Umbilical cord (tissue), 2 donors: ENCODE measurements at places on chromosomes 2 and 18.
A peak's percentile ranks its signal among the peaks of the same experiment; 100 is the strongest.

- DNase-seq = peak; percentile 77
Measured at GRCh38 chr2:64453770-64454385, at the start of gene LGALSL. Gene LGALSL (plus strand): TSS chr2:64454162. CDS start chr2:64454546, 384 bp downstream.

- DNase-seq = no peak
Measured at GRCh38 chr2:228094377-228094921, 87.0 kb downstream of the SPHKAP start.

DNA sequence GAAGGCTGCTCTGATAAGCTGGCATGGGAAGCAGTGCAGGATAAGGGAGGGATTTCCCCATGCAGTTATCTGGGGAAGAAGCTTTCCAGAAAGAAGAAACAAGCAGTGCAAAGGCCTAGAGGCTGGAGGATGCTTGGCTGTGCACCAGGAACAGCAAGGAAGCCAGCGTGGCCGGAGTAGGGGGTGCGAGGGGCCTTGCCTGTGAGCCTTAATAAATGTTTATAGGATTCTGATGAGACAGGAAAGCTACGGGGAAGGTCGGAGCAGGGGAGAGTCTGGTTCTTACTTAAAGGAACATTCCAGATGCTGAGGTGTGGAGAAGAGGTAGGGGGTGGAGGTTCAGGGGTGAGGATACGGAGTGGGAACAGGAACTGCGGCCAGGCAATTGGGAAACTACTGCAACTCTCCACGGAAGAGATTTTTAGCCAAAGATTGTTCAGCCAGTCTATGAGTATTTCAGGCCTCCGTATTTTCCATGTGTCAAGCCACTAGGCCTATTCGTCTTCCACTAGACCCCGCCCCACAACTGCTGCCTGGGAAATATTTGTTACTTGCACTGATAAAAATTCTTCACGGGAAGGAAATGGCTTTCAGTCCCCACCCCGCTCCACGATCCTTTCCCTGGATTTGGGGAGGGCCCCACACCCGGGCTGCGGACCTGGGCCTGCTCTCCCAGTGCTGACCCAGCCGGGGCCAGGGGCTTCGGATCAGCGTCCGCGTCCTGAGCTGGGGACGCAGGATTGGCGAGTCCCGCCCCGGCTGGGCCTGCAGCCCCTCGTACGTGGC, 516 bp downstream of the EIF2AK2 start:
- peak; percentile 83 for DNase-seq

- DNase-seq = no peak
Measured at GRCh38 chr2:234483568-234484251, 13.2 kb downstream of the ARL4C start.

DNA sequence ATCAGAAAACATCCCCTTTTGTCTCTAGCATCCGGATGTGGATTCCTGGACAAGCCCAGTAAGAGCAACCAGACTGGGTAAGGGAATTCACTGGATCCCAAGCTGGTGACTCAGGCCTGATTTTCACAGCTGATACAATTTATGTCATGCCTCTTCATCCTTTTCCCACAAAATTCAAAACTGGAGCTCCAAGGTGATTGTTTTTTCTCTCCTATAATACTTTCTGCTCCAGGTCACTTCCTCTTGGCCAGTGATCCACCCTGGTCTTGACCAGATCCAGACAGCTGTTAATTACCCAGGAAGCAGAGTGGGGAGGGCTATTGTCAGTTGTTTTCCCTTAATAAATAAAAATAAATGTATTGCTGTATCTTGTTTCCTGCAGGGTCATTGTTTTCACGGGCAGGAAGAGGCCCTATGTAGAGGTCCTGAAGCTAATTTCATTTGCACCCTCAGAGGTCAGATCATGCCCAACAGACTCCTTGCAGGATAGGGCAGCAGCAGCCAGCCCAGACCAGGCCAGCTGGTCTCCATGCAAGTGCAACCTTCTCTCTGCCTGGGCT, 57.6 kb downstream of the EVA1A start:
- DNase-seq = no peak

DNA sequence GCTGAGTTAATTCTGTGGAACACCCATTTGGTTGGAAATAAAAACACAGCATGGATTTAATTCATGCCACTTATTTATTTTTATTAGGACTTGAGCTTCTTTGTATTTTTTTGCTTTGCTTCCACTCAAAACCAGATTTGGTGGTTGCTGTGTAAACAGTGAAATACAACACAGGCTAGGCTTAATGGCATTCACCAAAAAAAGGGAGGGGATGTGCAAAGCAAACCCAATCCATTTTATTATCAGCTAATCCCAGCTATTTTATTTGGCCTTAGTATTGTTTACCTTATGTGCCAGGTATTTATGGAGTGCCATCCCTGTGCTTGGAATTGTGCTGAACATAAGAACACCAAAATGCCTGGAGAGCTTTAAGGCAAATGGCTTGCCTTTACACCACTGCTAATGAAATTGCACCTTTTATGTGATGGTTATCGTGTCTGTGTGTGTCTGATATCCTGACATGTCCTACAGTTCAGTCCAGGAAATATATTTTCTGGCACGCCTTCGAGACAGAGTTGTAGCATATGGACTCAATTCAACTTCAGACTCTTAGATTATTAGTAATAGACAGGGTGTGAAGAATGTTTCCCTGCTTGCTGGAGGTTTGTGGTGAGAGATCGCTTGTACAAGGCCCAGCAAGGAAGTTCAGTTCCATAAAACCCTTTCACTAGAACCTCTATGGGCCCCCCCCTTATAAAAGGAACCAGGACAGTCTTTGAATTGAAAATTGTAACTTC, 99.6 kb downstream of the PRPF40A start:
- no peak for DNase-seq
